ENCODE measurements at places on chromosomes 16 and 17.

- DNase-seq = no peak
Observed at GRCh38 chr16:12902511-12903372, 1.3 kb downstream of the SHISA9 start.

DNA sequence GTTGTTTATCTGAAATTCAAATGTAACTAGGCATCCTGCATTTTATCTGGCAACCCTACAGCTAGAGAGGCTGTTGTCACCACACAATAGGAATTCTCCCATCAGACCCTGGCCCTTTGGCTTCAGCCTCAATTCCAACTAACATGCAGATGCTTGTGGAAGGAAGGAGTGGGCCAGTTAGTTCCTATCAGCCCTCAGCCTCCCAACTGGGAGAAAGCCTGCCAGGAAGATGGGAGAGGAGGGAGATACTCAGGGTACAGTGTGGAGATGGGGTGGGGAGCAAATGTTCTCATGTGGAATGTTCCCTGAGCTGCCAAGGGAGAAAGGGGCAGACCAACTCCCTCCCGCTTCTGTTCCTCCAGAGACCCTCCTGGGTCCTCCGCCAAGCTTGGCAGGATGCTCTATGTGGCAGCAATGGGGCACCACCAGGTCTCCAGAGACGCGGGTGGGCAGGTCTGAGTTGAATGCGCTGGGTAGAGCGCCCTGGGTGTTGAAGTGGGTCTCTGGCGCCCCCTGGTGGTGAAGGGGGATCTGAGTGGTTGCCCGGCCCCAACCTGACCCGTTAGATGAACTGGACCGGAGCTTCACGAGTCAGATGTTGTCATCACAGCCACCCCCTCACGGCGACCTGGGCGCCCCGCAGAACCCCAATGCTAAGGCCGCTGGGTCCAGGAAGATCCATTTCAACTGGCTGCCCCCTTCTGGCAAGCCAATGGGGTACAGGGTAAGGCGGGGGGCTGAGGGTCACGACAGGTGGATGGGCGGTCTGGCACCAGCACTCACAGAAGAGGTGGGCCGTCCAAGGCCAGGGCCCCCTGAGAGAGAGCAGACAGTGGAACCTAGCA is 15.2 kb downstream of the GALK1 start:
- DNase-seq = peak; percentile 89

DNA sequence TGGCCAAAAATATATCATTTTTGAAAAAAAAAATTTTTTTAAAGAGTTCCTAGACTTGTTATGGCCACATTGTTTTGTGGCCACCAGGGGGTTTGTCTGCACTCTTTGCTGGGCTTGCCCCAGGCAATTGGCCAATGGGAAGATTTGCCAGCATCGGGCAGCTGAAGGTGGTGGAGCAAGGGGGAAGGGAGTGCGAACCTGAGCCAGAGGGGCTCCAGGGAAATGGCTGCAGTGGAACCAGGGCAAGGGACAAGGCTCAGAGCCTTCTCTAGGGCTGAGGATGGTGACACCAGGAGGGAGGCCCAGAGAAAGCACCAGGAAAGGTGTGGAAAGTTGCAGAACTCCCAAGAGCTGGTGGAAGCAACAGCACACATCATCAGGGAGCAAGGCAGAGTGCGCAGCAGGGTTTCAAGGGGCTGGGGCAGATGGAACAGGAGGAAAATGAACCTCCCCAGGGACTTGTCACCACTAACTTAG is 15.5 kb upstream of the CMIP start:
- no peak for DNase-seq

DNA sequence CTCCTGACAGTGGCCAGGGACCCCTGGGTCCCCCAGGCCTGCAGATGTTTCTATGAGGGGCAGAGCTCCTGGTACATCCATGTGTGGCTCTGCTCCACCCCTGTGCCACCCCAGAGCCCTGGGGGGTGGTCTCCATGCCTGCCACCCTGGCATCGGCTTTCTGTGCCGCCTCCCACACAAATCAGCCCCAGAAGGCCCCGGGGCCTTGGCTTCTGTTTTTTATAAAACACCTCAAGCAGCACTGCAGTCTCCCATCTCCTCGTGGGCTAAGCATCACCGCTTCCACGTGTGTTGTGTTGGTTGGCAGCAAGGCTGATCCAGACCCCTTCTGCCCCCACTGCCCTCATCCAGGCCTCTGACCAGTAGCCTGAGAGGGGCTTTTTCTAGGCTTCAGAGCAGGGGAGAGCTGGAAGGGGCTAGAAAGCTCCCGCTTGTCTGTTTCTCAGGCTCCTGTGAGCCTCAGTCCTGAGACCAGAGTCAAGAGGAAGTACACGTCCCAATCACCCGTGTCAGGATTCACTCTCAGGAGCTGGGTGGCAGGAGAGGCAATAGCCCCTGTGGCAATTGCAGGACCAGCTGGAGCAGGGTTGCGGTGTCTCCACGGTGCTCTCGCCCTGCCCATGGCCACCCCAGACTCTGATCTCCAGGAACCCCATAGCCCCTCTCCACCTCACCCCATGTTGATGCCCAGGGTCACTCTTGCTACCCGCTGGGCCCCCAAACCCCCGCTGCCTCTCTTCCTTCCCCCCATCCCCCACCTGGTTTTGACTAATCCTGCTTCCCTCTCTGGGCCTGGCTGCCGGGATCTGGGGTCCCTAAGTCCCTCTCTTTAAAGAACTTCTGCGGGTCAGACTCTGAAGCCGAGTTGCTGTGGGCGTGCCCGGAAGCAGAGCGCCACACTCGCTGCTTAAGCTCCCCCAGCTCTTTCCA is 25.1 kb downstream of the C1QTNF1 start:
- DNase-seq = no peak

DNA sequence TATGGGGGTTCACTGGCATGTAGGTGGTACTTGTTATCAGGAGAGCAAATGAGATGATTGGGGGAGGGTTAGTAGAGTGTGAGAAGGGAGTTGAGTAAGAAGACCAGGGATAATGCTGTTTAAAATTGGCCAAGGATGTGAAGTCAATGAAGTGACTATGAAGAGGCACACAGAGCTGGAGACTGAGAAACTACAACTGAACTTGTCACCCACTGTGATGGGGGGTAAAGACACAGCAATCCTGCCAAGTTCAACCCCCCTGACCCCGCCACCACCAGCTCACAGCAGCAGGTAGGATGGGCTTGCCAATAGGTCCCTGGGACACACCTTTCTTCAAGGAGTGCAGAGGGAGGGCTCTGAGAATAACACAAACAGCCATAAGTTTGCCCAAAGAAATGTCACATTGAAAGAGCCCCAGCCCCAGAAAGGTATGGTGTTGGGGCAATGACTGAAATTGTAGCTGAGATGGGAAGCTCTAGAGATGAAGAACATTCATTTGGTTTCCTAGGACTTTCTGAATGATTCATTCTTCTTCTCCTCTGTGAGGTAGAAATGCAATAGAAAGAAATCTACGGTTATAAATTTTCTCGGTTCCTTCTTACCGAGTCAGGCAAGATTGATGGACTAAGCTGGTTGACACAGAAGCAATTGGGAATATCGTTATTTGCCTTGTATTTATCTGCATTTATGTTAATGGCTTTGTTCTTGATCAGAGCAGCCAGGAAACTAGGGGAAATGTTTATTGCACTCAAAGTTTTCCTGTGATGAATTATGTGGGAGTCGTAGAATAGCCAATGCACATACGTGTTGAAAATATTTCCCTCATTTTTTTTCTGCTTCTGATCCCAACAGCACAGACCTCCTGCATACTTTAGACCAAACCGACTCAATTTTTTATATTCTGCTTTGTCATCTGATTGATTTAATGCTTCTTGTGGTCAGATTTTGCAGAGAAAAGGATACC is 595.2 kb upstream of the CDH11 start:
- no peak for DNase-seq

- no peak for DNase-seq
Observed at GRCh38 chr16:15827709-15828343, 29.0 kb downstream of the MYH11 start.

GRCh38 chr16:47726031-47726675 is 265.0 kb downstream of the PHKB start:
- DNase-seq = no peak

DNA sequence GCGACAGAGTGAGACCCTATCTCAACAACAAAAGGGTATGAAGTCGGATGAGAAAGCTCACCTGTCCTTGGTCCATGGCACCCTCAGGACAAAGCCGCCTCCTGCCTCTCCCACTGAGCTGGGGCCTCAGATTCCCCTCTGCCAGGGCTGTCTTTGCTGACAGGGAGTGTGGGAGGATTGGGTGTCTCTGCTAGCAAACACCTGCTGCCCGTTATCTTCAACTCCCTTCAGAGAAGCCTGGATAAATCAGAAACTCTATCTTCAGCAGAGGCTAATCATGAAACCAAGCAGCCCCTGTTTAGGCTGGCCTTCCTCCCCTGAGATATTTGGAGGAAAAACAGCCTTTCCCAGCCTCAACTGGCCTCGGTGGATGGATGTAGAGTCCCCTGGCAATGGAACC is 36.3 kb upstream of the CDH1 start:
- DNase-seq = no peak

DNA sequence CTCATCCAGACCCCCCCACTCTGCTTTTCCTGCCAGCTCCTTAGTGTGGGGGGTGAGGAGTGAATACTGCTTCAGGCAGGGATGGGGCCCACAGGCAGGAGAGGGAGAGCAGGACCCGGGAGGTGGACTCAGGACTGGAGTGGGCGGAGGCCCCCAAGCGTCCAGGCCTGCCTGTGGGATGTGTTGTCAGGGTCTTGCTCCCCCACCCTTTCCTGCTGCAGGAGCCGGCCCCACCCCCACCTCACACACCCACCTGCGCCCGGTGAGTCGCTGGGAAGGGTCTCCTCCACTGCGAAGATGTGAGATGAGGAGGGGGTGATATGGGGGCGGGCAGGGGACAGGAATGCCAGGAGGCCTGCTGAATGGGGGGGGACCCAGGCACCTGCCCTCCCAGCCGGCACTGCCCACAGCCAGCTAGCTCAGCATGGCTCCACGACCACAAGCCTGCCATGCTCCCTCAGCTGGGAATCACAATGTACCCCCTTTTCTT is 1.1 kb downstream of the FAM171A2 start:
- no peak for DNase-seq

DNA sequence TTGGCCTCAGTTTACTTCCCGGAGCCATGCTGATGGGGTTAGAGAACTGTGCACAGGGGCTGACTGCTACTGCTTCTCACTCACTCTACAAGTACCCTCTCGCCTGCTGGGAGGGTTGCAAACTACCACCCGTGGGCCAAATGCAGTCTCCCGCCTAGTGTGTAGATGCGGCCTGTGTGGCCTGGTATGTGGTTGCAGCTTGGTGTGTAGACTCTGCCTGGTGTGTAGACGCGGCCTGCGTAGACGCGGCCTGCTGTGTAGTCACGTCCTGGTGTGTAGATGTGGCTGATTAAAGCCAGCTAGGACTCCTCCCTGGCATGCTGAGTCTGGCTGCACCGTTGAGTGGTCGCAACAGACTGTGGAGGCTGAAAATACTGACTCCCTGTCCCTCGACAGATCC is 7.3 kb downstream of the CANT1 start:
- DNase-seq = no peak

GRCh38 chr17:79587421-79587820 is 23.4 kb downstream of the RBFOX3 start:
- no peak for DNase-seq

- no peak for DNase-seq
Observed at GRCh38 chr16:15830832-15831451, 25.9 kb downstream of the MYH11 start.

GRCh38 chr16:20178297-20178696 is 104.6 kb upstream of the GPR139 start:
- no peak for DNase-seq

DNA sequence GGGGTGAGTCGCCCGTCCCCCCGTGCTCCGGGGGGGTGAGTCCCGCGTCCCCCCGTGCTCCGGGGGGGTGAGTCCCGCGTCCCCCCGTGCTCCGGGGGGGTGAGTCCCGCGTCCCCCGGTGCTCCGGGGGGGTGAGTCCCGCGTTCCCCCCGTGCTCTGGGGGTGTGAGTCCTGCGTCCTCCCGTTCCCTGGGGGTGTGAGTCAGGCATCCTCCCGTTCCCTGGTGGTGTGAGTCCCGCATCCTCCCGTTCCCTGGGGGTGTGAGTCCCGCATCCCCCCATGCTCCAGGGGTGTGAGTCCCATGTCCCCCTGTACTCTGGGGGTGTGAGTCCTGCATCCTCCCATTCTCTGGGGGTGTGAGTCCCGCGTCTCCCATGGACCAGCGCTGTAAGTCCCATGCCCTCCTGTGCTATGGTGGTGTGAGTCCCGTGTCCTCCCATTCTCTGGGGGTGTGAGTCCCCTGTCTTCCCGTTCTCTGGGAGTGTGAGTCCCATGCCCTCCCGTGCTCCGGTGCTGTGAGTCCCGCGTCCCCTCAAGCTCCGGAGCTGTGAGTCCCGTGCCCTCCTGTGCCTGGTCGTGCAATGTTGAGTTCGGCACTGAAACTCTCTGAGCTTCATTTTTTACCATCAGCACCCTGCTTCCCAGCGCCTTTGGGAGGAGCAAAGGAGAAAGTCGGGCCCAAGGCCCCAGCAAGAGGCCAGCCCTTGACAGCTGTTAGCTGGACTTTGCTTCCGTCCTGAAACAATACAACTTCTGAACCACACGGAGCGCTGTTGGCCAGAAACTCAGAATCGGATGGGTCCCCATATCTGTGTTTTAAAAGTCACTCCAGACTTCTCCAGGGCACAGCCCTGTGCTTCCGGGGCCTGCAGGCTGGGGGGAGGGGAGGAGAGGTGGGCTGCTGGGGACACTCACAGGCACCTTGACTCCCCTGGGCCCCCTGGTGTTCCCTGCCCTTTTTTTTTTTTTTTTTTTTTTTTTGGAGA is 11.5 kb upstream of the ZC3H18 start:
- DNase-seq = no peak

- no peak for DNase-seq
Observed at GRCh38 chr16:7405166-7405565, 72.5 kb downstream of the RBFOX1 start.

- no peak for DNase-seq
Observed at GRCh38 chr17:74603746-74604145, 11.7 kb upstream of the CD300LD start.

DNA sequence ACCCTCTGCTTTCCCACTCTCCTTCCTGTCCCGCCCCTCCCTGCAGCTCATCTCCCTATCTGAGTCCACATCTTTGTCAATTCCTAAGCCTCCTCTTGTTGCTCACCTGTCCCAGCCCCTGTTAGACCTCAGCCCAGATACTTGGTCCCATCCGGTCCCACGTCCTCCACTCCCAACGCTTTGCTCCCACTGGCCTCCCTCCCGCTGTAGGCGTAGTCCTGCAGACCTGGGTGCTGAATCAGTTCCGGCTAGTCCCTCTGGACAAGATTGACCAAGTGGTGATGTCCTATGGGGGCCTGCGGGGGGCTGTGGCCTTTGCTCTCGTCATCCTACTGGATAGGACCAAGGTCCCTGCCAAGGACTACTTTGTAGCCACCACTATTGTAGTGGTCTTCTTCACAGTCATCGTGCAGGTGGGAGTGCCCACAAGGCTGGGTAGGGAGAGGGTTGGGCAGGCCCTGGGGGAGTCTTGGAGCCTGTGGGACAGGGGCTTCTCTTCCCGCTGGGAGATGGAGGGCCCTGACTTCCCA is 8.0 kb downstream of the SLC9A5 start:
- DNase-seq = no peak

DNA sequence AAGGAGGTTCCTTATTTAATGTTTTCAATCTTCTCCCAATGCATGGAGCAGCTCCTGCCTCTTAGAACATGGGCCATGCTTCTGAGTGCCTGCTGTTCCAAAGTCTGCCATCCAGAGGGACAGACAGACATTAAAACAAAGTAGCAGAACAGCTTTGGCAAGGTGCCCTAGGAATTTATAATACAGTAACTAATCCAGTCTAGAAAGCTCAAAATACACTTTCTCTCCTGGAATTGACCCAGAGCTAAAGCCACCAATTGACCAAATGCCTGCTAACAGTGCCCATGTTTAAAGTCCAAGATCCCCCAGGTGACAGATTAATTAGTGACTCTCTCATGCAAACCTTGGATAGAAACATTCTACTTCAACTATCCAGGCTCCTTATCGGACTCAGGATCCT is 11.1 kb upstream of the CHRNE start:
- no peak for DNase-seq

GRCh38 chr16:60151987-60152386 is 1417.9 kb upstream of the GOT2 start:
- no peak for DNase-seq

All from stimulated activated CD4-positive, alpha-beta T cell treated with anti-CD3 and anti-CD28 coated beads, Interleukin-15, amount 100 ng/mL, for 1 hour (primary cell).